ENCODE measurements at places on chromosomes 6 and 20.

DNA sequence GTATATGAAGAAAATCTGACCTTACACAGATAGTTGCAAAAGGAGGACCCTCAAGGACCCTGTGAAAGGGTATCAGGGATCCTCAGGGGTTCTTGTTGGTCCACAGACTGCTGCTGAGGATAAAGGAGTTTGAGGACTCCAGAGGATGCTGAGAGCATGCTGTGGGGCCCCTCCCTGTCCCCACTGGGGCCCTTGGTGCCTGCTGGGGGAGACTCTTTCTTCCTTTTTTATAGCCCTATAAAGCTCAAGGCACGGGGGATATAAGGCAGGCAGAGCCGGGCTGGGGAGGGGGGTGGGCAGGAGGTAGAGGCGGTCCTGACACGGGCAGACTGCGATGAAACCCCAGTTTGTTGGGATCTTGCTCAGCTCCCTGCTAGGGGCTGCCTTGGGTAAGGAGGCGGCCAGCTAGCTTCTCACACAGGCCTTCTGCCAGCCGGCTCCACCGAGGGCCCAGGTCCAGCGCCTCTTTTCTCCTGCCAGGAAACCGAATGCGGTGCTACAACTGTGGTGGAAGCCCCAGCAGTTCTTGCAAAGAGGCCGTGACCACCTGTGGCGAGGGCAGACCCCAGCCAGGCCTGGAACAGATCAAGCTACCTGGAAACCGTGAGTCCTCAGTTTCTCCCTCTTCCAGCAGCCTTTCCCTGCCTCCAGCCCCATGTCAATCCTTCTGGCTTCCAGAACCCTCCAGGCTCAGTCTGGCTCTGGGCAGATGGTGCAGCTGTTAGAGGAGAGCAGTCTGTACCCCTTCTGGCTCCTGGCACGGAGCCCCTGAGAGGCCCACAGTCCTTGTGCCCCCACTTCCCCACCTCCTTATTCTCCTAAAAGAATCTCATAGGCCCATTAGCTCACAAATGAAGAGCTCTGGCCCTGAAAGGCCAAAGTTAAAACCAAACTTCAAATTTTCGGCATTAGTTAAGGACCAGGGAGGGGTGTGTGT lies at the start of gene LY6G6D:
TSS of gene LY6G6D (plus strand) at position 327 of the 937 bp plus-strand sequence. CDS start at position 335, 8 bp downstream.
- DNase-seq, result no peak

- DNase-seq, result no peak
Measured at GRCh38 chr6:123913863-123914262, 110.2 kb downstream of the NKAIN2 start.

- DNase-seq, result no peak
Measured at GRCh38 chr6:96236471-96236870, 220.7 kb downstream of the FUT9 start.

DNA sequence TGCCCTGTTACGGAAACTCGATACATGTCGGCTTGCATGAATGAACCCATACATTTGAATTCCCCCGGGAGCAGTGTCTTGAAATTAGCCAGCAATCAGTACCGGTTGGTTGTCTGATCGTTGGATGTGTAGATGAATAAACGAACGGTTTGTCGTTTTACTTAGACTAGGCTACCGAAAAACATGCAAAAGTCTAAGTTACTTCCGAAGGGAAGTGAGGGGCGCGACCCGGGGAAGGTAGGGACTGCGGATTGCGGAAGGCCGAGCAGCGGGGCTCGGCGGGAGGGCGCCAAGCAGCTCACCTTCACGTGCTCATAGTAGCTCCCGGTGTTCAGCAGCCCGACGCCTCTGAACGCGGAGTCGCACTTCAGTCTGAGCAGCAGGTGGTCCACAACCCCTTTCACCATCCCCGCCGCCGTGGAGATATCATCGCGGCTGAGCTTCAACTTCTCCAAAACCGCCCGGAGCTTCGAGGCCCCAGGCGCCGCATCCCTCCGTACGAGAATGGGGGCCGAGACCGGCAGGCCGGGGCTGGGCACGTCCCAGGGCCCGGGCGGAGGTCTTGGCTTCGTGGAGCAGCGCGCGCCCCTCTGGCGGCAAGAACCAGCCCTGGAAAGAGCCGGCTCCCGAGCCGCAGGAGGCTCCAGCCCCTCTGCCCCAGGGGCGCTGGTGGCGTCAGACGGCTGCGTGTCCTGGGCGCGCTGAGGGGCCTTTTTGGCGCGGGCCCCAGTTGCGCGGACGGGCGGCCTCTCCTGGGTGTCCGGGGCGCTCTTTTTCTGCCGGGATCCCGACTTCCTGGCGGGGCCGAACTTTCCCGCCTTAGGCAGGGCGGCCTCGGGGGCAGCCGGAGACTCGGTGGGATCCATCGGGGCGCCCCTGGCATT lies 632 bp downstream of the CGAS start:
- DNase-seq, result peak; percentile 21

DNA sequence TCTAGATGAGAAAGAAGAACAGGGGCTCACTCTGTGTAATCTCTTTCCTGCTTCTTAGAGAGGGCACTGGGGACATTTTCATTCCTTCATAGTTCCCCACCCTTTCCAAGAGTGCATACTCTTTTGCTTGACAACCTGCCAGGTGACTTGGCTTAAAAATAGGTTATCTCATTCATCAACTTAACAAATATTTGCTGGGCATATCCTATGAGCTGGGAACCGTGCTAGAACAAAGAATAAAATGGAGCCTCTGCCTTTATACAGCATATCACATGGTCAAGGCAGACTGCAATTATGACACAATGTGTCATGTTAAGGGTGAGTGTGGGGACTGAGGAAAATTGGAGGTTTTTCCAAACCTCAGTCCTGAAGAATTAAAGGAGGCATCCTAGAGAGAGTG lies 209.8 kb upstream of the FOXA2 start:
- DNase-seq, result no peak

GRCh38 chr20:64056889-64057627 lies 5.9 kb upstream of the TCEA2 start:
- no peak for DNase-seq

- peak; percentile 52 for DNase-seq
Measured at GRCh38 chr6:20126789-20127653, 85.2 kb downstream of the MBOAT1 start.

DNA sequence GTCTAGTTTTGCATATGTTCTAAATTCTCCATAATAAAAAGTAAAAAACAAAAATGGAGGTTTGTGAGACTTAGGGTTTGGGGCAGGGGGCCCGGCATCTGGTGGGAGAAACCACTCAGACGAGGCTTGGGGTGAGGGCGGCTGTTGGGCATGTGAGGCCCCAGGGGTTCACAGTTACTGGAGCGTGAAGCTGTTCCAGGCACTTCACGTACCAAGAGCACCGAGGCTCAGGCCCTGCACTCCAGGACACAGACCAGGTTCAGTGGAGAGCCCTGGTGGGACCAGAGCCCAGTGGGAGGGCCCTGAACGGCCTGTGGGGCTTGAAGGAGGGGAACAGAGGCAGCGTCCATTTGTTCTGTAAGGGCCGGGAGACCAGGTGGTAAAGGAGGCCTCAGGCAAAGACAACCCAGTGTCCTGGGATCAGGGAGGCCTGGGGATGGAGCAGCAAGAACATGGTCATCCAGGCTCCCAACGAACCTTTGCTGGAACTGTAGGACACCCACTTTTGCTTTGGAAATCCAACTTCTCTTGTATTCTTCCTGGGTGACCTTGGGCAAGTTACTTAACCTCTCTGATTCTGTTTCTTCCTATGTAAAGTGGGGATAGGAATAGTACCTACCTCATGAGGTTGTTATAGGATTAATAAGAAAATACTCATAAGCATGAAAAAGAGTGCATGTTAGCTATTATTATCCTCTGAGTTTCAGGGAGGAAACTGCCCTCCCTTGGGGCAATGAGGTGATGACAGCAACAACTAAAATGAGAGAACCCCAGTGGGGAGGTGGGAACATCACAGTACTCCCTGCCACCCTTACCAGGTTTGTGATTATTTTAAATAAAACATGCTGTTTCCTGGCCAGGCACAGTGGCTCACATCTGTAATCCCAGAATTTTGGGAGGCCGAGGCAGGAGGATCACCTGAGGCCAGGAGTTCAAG lies 1.1 kb upstream of the FGD2 start:
- no peak for DNase-seq

DNA sequence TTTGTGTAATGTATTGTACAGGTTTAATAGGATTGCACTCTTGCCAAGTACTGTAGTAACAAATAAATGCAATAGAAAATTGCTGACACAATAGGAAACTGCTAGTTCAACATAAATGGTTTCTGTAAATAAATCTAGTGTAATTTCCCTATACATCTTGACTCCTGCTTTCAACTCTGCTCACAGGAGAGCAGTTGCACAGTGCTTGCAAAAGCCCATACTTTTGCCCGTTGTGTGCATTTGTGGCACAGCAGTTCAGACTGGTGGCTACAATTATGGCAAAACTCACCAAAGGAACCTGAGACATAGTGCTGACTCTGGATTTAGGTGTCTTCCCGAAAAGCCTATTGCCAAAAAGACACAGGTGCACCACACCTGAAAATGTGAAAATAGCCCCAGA lies 953.3 kb upstream of the SLC35B3 start:
- DNase-seq, result no peak

Measured in activated CD4-positive, alpha-beta T cell treated with anti-CD3 and anti-CD28 coated beads, Interleukin-2, amount 50 U/mL, for 4 hours (primary cell).